ENCODE measurements at places on chromosomes 13 and 19.
A peak's percentile ranks its signal among the peaks of the same experiment; 100 is the strongest.

GRCh38 chr13:96431044-96431581 lies 341.2 kb downstream of the HS6ST3 start:
- DNase-seq, result no peak

GRCh38 chr13:83125791-83126190 lies 756.5 kb downstream of the SLITRK1 start:
- no peak for DNase-seq

DNA sequence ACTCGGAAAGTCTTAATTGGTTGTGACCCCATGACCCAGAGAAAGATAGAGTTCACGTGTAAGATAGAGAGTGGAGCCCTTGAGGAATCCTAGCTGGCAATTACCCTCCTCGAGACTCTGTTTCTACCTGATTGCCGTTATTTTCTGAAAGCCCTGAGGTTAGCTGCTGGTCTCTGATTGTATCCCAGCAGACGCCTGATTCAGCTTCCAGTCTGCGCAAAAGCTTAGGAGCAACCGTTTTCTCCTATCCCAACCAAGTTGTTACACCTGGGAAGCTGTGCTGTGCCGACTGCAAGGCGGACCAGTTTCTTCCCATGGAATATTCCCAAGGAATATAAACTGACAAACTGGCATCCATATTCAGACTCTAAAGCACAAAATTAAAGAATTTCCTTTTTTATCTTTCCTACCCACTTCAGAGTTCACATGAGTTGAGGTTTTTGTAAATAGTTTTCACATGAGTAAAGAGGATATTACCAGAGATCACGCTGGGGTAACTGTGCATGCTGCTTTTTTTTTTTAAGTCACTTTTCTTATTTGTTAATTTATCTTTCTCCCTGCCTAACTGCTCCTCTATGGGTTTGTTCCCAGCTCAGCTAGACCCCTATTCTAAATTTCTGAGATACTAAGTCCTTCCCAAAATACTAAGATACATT lies 1.5 kb upstream of the TRPC4 start:
- DNase-seq, result peak; percentile 35

GRCh38 chr19:15173746-15174404 lies 26.9 kb downstream of the NOTCH3 start:
- no peak for DNase-seq

GRCh38 chr19:10768936-10769335 lies 51.1 kb downstream of the DNM2 start:
- no peak for DNase-seq

- no peak for DNase-seq
These were observed at the start of gene FAM216B for GRCh38 chr13:42781352-42781751. Gene FAM216B, plus strand, starts transcription at chr13:42781584. Its CDS starts 2,484 bp downstream, at chr13:42784068.

- DNase-seq, result no peak
These were observed 12.9 kb upstream of the ILF3 start for GRCh38 chr19:10641248-10641647.

GRCh38 chr19:35059006-35059798 lies 17.7 kb downstream of the HPN start:
- no peak for DNase-seq

- DNase-seq, result no peak
These were observed 47.7 kb upstream of the ATP12A start for GRCh38 chr13:24632382-24633121.

DNA sequence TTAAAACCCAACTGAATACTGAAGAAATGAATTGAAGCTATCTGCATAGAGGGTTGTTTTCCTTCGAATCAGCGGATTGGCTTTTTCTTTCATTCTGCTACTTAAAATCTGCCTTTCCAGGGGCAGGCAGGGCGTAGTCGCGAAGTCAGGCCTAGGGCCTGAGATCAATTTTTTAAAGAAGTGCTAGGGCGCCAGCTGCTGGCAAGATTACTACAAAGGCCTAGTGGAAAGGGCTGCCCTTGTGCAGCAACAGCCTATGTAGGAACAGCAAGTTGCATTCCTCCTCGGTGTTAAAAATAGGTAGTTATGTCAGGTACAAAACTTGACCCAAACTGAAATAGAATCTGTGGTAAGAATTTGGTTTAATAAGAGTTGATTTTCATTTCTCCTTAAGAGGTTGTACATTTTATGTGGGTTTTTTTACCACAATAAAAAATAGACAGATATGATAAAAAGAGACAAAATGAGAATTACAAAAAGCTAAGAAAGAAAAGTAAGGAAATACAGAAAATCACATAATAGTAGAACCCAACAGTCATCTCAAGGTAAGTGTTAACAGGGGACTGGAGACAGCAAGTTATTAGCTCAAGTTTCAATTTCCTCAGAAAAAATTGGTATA lies 9.5 kb upstream of the URAD start:
- no peak for DNase-seq

DNA sequence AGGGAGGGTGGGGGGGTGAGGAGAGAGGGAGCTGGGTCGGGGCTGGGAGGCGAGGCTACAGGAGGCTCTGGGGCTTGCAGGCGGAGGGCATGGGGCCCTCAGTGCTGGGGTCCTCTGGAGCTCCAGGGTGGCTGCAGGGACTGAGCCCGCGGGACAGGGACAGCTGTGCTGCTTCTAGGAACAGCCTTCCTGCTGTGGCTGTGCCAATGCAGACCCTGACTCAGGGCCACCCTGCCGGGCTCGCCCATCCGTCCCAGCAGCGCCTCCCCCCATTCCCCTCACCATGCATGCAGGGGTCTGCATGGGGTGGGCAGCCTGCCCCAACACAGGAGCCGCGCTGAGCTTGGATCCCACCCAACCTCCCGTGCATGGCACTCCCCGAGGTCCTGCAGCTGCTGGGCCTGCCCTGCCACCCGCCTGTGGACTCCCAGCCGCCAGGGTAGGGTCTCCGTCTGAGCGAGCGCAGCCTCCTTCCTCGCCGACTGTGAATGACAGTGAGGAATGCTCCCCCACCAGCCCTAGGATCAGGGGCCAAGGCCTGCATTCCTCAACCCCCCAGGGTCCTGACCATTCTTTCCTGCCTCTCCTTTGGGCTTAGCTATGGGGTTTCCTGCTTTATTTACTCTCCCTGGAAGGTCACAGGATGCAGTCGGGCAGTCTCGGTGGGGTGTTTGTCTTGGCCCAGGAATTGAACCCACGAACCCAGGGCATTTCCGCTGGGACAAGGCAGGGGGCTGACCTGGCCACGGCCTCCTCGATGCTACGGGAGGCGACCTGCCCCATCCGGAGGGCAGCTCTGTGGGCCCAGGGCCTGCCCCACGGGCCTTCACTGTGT lies 23.4 kb downstream of the CEBPG start:
- no peak for DNase-seq

- DNase-seq, result no peak
These were observed 38.0 kb downstream of the POSTN start for GRCh38 chr13:37560526-37560925.

- no peak for DNase-seq
These were observed 21.4 kb upstream of the TCF3 start for GRCh38 chr19:1673645-1674292.

GRCh38 chr19:16143399-16144215 lies at the start of gene HSH2D:
Gene HSH2D, plus strand, starts transcription at chr19:16143685. Its CDS starts 5,066 bp downstream, at chr19:16148751.
- no peak for DNase-seq

- DNase-seq, result no peak
These were observed 338.0 kb upstream of the ATXN8OS start for GRCh38 chr13:69769608-69770007.

- DNase-seq, result no peak
These were observed 6.3 kb upstream of the JUNB start for GRCh38 chr19:12784871-12785430.

- no peak for DNase-seq
These were observed 116.5 kb upstream of the FBXL3 start for GRCh38 chr13:77143431-77143830.

All from GM04503 (cell line).